D721Med (cell line): ENCODE measurements at places on chromosomes 7 and 10.

DNA sequence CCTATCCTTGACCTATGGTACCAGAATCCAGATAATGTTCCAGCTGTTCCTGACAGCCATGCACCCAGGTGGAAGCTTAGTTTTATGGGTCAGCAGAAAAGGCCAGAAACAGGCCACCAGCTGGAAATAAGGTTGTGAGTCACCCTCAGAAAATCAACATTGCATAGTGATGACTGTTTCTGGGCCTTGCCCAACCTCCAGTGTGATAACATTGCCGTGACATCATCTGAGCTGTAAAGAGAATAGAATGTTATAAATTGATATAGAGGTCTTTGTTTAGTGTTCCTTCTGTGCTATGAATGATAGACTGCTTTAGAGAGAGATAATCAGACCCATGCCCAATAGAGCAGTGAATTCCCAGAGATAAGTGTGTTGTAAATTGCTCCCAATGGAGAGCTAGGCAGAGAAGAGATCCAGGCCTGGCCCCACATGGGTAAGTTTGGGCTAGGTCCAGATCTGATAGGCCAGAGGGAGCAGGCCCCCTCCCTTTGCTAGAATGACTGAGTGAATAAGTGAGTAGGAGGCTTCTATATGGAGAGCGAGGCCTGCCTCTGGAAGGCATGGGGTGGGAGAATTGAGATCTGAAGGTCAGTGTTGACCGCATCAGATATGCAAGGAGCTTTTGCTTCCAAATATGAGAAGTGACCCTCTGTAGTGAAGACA, 14.2 kb upstream of the HPS1 start:
- DNase-seq = no peak

- DNase-seq = no peak
Measured at GRCh38 chr10:5317547-5318107, 47.1 kb upstream of the UCN3 start.

DNA sequence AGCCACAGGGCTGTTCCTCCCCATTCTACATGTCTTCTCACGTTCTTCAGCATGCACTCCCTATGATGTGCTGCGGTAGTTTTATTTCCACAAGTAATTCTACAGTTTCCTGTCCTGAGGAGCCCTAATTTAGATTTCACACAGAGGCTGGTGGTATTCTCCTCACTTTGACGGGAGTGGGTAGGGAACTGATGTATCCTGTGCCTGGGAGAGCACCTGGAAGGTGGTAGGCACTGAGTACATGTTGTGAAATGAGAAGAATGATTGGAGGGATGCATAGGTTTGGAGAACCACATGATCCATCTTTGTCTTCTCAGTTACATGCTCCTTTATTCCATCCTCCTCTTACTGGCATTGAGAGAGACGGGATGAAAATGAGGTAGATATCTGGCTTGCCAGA, 118.2 kb upstream of the CCDC6 start:
- DNase-seq = no peak

- DNase-seq = no peak
Measured at GRCh38 chr10:61973906-61974305, 72.4 kb downstream of the ARID5B start.

- DNase-seq = no peak
Measured at GRCh38 chr10:13681960-13682359, 95.2 kb downstream of the PRPF18 start.

DNA sequence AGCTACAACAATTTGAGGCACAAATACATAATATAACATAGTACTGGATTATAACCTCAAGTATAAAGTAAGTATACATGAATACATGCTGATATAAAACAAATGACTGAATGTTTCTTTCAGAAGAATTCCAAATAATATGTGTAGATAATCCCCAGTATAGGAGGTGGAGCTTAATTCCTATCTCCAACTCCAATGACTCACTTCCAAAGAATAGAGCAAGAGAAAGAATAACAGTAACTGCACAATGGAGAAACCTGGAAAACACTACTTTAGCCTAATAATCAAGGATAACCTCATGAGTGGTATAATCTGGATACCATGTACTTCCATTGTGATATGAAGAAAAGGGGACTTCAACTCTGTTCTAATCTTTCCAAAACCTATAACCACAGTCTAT, 13.7 kb upstream of the SEMA3C start:
- no peak for DNase-seq

GRCh38 chr10:28684986-28685580, 7.8 kb downstream of the BAMBI start:
- DNase-seq = no peak

DNA sequence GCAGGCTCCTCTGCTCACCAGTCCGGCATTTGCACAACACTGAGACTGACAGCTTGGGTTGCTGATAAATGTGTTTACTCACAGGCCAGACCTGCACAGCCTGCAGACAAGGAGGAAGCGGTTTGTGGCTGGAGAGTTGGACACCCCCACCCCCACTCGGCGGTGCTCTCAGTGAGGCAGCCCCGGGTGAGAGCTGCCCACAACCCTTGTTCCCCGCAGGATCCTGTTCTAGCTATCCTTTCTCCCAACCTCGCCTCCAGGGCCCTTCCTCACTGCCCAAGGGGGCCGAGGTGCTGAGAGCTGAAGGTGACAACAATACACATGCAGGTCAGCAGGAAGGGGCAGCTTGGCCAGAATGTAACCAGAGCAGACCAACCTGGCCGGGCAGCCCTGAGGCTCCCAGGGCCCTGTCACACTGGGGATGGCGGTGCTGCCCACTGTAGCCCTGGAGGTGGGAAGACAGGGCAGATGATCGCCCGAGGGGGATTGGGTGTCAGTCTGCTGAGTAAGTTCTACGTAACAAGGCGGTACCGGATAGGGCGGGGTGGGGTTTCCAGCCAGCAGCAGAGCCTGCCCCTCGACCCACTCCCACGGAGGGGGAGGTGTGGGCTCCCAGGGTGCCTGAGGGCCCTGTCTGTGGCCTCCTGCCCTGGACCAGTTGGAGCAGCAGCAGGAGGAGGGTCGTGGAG, 2.1 kb upstream of the ADAM8 start:
- no peak for DNase-seq
